ENCODE measurements at places on chromosomes 13 and 19.

- no peak for DNase-seq
These were observed 566 bp downstream of the HMG20B start for GRCh38 chr19:3573162-3573857.

GRCh38 chr13:44697058-44697457 lies 120.9 kb upstream of the TSC22D1 start:
- no peak for DNase-seq

DNA sequence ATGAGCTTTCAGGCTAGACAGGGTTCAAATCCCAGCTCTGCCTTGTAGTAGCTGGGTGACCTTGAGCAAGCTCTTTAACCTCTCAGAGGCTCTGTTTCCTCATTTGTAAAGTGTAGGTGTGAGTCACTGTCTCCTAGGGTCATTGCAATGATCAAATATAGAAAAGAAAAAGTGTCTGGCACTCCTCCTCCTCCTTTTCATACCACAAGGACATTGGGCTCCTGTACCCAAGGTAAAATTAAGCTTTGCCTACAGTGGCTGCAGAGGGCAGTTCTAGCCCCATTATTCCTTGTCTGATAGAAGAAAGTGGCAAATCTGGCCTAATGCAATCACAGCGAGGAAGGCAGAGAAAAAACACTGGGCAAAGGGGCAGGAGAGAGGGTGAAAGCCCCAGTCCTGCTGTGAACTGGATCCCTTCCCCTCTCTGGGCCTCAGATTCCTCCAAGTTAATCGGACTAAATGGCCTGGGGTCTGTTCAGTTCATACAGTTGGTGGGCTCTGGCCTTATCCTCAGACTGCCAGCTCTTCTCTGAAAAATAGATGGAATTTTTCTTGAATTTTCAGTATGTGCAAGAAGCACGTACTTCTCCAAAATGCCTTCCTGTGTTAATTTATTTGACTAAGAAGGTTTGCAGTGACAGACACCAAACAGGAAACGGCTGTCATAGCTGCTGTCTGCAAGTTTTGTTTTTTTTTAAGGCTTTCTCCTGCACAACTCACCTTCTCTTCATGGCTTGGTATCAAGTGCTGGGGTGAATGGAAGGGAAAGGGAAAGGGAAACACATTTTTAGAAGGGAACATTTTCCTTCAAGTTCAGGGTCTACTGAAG lies 35.3 kb downstream of the RGCC start:
- no peak for DNase-seq

DNA sequence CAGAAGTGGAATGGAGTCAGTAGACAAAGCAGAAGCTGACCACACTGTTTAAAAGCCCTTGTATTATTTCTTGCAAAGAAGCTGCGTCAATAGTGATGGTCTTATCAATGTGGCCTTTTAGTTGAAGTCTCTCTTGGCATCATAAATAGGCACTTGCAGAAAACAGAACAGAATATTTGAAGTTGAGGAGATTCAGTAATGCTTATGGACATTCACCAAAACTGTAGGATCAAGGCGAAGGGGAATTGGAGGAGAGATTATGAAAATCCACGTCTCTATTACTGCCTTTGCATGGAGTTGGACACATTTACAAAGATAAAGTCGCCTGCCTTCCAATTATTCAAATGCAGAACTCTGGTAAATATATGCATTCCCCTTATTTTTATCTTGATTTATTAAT lies 1482.8 kb downstream of the EFNB2 start:
- DNase-seq: no peak

- no peak for DNase-seq
These were observed 113.1 kb downstream of the PAN3 start for GRCh38 chr13:28251466-28251865.

DNA sequence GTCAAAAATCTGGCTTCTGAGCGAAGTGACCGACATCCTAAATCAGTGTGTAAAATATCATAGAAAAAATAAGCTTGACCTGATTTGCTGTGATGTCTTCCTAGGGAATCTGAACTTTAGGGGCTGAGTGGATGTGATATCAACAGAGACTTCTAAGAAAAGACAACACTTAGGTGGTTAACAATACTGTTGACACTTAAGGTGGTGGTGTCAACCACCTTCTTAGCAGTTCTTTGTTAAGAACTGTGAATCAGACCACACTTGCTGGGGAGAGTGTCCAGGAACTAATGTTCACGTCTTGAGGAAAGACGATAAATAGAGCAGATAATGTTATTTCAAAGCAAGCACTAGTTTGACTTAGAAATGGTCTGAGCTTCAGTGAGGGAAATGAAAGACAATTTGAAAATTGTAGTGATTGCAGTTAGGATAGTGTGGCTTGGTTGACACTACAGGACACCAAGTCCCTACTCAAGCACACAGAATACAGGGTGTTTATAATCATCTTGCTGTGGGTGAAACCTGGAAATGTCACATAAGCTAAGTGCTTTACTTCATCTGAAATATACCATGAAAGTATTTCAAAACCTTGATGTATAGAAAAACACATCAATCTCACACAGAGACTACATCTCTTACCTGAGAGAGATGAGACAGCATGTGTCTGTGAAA lies 1936.5 kb downstream of the PCDH9 start:
- no peak for DNase-seq

- DNase-seq: peak; percentile 17
These were observed 109.3 kb upstream of the MLNR start for GRCh38 chr13:49110913-49111170.

DNA sequence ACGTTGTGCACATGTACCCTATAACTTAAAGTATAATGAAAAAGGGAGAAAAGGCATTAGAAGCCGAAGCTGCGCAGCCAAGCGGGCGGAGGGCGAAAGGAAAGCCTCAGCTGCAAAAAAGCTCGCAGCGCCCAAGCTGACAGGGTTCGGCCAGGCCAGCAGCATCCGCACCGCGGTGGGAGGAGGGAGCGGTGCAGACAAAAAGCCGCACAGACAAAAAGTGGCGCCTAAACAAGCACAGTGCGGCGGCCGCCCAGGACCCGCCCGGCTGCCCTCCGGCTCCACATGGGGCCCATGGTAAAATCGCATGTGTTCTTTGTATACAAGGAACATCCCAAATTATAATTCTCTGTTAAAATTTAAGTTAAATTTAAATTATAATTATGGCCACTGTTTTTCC lies 42.4 kb downstream of the PSG3 start:
- DNase-seq: no peak

DNA sequence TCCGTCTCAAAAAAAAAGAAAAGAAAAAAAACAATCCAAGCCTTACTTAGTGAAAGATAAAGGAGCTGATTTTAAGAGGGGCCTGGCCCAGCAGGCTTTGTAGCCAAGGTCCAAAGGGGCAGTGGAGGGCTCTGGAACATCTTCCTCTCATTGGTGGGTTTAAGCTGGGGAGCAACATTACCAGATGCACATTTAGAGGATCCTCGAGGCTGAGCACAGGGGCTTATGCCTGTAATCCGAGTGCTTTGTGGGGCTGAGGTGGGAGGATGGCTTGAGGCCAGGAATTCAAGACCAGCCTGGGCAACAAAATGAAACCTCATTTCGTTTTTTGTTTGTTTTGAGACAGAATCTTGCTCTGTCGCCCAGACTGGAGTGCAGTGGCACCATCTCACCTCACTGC lies 8.0 kb upstream of the TMEM160 start:
- DNase-seq: no peak

- DNase-seq: no peak
These were observed 126.7 kb downstream of the ABCC4 start for GRCh38 chr13:95174517-95174916.
